ENCODE measurements at places on chromosomes 13 and 19.

DNA sequence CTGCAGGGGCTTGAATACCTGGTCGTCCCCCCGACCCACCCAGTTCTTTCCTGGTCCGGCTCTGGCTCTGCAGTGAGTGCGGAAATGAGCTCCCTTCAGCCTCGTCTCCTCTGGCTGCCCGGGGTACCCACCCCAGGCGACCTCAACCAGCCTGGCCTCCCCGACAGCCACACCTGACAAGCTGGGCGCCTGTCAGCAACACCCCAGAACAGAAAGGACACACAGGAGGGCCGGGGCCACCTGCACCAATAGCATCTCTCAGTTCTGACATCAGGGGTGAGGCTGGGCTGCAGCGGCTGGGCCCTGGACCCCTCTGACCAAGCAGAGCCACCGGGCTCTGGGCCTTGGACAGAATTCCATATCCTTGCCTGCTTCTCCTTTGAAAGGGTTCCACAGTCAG, 19.7 kb downstream of the SUGP1 start:
- DNase-seq: no peak

GRCh38 chr13:114131583-114132418, 622 bp downstream of the RASA3 start:
- DNase-seq: no peak

- DNase-seq: no peak
These were observed 104.7 kb upstream of the FREM2 start for GRCh38 chr13:38582133-38582532.

DNA sequence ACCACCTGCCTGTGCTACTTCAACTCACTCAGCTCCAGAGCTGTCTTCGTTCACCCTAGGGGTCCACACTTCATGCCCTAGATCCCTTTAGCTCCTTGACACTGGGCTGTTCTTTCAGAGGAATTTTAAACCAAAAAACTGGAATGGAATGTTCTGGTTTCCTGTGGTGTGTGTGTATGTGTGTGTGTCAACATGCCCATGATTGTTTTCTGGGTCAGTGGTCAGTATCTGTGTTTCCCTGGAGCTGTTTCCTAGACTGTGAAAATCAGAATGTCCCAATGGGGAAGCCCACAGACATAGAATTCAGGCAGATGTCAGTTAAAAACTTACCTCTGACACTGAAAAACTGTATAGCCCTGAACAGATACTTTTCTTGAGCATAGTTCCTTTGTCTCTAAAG, 1.3 kb downstream of the PMIS2 start:
- no peak for DNase-seq

DNA sequence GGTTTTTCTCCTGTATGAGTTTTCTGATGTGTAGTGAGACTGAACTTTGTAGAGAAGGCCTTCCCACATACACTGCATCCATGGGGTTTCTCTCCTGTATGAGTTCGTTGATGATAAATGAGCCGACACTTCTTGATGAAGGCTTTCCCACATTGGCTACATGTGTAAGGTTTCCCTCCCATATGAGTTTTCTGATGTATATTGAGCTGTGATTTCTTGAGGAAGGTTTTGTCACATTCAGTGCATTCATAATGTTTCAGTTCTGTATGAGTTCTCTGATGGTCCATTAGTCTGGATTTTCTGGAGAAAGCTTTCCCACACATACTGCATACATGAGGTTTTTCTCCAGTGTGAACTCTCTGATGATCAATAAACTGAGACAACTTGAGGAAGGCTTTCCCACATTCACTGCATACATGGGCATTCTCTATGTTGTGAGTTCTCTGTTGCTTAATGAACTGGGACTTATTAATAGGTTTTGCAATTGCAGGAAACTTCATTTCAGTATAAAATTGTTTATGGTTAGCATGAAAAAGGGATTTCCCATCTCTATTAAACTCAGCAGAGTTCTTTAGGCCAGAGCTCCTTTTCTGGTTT, 7.5 kb upstream of the ZNF350 start:
- DNase-seq: no peak

DNA sequence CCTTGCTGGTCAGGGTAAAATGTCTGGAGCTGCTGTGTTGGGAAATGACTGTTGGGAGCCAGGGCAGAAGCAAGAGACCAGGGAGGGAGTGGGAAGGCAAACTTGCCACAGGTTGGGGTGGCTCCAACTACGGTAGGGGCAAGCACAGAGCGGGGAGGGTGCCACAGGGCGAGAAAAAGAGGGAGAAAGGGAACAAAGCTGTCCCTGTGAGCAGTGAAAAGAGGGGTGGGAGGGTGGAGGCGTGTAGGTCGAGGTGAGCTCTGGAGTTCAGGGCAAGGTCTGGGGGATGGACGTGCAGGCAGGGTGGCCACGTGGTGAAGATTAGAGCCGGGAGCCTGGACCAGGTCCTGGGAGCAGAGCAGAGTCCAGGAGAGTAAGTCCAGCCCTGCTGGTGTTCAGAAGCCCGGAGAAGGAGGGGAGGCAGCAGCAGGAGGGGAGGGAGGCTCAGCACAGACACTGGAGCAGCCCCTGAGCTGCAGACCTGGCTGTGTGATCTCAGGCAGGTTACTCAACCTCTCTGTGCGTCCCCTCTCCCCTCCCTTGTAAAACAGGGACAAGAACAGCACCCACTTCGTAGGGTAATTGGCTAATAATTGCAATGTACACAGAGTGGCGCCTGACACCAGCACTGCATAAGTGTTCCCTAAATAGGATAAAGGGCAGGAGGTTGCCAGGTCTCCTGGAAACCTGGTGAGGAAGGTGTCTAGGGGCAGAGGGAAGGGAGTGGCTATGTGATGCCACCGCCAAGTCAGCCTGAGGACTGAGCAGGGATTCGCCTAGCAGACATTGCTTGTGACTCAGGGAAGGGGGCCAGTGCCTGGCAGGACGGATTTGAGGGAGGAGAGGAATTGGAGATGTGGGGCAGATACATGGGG, 3.2 kb upstream of the POLR2E start:
- no peak for DNase-seq

DNA sequence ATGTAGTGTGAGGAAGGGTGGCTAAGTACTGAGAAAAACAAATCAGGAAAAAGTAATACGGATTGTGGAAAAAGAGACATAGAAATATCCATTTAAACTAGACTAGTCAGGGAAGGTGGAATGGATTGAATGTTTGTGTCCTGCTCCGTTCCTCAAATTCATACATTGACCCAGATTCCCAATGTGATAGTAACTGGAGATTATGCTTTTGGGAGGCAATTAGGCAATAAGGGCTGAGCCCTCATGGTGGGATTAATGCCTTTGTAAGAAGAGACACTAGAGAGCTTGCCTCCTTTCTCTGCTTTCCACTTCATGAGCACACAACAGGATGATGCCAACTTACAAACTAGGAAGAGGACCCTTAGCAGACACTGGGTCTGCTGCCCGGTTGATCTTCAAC, 765.2 kb upstream of the GPC6 start:
- no peak for DNase-seq

DNA sequence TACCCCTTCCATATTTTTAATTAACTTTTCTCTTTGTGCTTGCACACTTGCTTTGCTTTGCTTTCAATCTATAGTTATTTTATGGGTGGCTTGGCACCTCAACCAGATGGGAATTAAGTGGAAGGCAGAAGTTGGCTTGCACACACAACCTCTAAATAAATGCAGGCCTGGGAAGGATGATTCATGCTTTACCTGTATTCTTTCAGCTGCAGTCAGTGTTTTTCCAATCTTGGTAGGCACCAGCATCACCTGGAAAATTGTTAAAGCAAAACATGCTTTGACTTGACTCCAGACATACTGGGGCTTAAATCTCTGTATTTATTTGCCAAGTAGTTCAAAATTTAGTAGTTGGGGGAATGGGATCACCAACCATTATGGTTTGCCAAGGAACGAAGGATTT, 543.0 kb downstream of the GPC6 start:
- no peak for DNase-seq

- DNase-seq: no peak
These were observed 40.9 kb upstream of the UFM1 start for GRCh38 chr13:38308736-38309135.

- DNase-seq: no peak
These were observed at the start of gene KLK7 for GRCh38 chr19:50983625-50984292. Gene KLK7, minus strand, starts transcription at chr19:50983917. Its CDS starts 1,518 bp downstream, at chr19:50982399.

- no peak for DNase-seq
These were observed 76.0 kb downstream of the RASA3 start for GRCh38 chr13:114056205-114057013.

DNA sequence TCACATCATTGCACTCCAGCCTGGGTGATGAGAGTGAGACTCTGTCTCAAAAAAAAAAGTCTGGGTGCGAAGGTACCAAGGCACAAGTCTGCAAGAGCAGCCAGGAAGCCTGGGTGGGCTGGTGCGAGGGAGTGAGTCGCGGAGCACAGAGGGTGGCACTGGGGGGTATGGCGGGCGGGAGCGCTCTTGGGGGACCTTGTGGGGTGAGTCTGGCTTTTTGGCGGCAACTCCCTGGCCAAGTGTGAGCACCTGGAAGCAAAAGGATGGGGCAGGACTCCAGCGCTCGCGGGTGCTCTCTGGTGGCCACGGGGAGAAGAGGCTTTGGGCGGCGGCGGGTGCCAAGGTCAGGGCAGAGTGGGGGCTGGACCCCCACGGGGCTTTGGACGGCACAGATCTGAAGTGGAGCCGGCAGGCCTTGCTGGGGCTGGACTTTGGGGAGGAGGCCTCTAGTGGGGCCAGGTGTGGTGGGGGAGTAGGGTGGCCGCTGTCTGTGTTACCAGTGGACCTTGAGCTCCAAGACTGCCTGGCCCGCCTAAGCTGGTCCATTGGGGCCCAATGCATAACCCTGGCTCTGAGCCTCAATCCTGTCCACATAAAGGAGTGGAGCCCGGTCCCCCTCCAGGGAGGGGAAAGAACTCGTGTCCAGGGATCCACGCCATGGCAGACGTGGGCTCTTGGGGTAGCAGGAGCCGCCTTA, 1.6 kb downstream of the P2RY11 start:
- DNase-seq: peak; percentile 70

- DNase-seq: no peak
These were observed 5.9 kb downstream of the DAND5 start for GRCh38 chr19:12975221-12975741.

DNA sequence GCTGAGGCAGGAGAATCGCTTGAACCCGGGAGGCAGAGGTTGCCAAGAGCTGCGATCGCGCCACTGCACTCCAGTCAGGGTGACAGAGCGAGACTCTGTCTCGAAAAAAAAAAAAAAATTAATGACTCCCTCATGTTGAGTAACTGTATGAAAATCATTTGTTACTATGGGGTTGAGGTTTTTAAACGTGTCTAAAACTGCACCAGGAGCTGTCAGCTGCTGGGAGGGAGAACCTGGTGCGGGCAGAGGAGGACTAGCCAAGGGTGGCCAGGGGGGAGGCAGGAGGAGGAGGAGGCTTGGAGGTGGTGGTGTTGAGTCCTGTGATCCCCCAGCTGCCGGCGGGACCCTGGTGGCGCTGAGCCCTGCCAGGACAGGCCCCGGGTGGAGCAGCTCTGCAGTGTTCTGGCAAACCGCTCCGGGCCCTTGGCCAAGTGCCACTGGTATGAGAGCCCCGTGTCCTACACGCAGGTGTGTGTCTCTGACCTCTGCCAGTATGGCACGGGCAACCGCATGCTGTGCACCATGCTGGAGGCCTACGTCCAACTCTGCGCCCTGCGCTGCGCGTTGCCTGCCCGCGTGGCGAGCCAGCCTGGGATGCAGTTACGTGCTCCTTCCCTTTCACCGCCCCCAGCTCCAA, 17.1 kb upstream of the FXYD3 start:
- no peak for DNase-seq

- no peak for DNase-seq
These were observed 156.4 kb downstream of the KCTD15 start for GRCh38 chr19:33953023-33953422.

Data from stimulated activated CD4-positive, alpha-beta T cell treated with anti-CD3 and anti-CD28 coated beads, Interleukin-1b, Interleukin-23, amount 100 ng/mL, for 48 hours (primary cell).